ENCODE measurements at places on chromosomes 11 and 22.

DNA sequence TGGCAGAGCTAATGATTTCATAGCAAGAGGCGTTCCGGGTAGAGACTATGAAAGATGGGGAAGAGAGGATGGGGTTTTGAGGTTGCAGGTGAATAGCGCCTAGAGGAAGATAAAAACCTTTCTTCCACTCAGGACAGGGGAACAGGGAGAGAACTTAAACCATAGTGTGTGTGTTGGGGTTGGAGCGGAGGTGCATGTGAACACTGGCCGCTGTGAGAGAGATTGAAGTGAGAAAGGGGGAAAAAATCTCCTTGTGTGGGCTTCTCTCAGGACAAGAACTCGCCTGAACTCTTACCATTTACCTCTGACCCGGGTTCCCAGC, 3.4 kb downstream of the BSX start:
- no peak for DNase-seq

- no peak for DNase-seq
Measured at GRCh38 chr11:9046481-9046880, 42.7 kb upstream of the NRIP3 start.

GRCh38 chr11:72685560-72686480, 11.6 kb upstream of the PDE2A start:
- DNase-seq = no peak

- no peak for DNase-seq
Measured at GRCh38 chr11:3155216-3155615, 9.9 kb downstream of the OSBPL5 start.

DNA sequence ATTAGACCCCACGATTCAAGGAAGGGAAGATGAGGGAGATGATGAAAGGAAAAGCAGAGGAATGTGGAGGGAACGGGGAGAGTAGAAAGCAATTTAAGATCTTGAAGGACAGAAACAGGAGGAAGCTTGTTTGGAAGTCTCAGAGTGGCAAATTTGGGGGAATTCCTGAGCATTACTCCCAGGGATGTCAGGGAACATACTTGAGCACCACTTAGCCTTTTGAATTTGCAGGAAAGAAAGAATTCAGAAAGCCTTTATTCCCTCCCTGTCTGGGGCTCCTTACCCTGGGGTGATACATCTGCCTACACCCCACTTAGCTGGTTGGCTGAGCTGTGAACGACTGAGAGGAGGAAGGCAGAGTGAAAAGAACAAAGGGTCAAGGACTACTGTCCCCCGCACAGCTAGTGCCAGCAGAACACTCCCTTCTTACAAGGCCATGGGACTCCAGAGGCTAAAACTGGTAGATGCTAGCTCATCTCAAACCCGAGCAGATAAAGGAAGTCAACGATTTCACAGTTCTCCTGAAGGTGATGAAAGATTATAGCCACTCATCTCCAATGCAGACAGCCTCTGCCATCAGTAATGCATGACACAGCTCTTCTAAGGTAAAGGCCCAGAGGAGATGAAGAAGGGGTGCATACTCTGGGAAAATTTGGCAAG, 84.0 kb upstream of the AKIP1 start:
- DNase-seq = no peak

GRCh38 chr11:116371146-116371545, 401.6 kb downstream of the BUD13 start:
- no peak for DNase-seq

DNA sequence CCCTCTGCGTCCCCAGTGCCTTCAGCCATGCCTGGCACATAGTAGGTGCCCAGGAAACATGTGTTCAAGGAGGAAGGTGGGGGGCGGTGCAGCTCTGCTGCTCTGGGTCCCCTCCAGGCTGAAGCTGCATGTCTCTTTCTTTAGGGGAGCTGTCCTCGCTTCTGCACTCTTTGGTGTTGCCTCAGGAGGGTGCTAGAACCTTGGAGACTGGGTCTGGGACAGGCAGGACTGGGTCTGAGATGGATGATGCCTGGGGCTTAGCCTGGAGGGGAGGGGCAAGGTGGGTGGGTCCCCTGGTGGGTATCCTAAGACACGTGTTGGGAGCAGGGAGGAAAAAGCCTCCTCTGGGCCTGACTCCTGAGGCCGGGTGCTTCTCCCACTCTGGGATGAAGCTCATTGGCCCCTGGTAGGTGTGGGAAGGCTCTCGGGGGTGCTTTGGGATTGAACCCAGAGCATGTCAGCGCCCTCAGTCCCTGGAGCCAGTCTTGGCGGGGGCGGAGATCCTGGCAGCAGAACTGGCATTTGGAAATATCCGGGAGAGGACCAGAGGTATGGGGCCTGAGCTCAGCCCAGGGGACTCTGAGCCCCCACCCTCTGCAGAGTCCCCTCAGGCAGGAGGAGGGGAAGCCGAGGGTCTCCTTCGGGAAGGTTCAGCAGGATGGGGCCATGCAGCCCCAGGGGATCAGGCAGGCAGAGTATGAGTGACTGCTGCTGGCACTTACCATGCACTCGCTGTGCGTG, 6.7 kb upstream of the GSTP1 start:
- no peak for DNase-seq

DNA sequence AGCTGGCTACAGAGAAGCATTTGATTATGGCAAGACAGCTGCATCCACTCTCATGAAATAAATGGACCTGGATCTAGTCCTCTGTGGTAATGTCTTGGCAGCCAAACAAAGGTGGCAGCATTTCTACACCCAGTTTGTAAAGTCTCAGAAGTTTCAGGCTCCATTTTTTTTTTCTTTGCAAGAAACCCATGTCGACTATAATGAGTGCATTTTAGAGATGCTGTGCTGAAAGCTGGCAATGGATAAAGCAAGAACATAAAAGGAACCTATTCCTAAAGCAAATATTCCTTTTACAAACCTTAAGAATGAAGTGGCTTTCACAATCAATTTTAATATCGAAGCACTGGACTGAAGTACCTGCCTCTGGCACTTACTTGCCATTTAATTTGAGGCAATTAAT, 33.5 kb downstream of the THAP12 start:
- DNase-seq = no peak

GRCh38 chr11:132373405-132374143, 1003.2 kb downstream of the NTM start:
- no peak for DNase-seq

GRCh38 chr11:34633640-34633989, 12.7 kb downstream of the EHF start:
- DNase-seq = no peak

- no peak for DNase-seq
Measured at GRCh38 chr11:67271541-67272284, 5.4 kb downstream of the GRK2 start.

- DNase-seq = no peak
Measured at GRCh38 chr22:22075382-22076163, 93.0 kb upstream of the TOP3B start.

DNA sequence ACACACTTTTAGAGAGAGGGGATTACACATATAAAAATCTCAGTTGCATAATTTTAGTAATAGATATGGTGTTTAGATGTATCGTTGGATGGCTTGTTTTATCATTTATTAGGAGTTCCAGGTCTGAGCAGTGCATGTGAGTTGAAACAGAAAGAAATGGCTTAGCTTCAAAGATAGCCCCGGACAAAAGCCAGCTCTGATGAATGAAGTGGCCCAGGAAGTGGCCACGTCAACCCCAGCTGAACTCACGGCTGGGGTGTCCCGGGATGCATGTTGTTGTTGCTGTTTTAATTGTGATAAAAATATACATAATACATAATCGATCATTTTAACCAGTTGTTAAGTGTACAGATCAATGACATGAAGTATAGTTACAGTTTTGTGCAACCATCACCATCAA, 1513.6 kb downstream of the BRD1 start:
- DNase-seq = no peak

DNA sequence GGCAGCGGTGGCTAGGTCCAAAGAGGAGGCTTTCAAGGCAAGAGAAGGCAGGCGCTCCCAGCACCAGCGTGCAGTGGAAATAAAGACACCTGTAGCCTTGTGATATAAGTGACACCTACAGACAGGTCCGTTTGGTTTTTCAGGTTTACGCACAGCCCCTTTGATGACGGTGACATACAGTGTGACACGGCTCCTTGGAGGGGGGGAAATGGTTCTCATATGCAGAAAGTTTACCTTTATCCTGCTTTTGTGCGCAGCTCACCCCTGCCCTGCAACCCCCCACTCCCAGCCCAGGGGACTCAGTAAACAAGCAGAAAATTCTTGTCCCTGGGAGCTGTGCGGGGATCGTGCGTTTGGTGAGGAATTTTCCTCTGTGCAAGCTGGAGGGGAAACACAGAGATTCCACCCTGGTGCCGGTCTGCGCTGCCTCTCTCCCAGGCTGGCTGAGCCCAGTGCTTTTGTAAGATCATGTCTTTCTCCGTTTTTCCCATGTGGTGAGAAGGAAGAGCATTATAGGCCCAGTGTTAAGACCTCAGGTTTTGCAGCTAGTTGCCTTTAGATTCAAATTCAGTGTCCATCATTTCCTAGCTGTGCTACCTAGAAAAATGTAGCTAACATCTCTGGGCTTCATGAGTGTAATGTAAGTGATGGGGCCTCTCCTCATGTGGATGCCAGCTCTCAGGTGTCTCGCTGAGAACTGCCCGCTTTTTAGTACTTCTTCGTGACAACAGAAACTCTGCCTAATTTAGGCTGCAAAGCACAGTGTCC, at the start of gene ELF5:
Gene ELF5, minus strand, starts transcription at position 113 of the 768 bp plus-strand sequence. CDS start 8,045 bp downstream, outside the sequence.
- DNase-seq = no peak

GRCh38 chr11:112748713-112749543, 212.3 kb upstream of the NCAM1 start:
- DNase-seq = no peak

DNA sequence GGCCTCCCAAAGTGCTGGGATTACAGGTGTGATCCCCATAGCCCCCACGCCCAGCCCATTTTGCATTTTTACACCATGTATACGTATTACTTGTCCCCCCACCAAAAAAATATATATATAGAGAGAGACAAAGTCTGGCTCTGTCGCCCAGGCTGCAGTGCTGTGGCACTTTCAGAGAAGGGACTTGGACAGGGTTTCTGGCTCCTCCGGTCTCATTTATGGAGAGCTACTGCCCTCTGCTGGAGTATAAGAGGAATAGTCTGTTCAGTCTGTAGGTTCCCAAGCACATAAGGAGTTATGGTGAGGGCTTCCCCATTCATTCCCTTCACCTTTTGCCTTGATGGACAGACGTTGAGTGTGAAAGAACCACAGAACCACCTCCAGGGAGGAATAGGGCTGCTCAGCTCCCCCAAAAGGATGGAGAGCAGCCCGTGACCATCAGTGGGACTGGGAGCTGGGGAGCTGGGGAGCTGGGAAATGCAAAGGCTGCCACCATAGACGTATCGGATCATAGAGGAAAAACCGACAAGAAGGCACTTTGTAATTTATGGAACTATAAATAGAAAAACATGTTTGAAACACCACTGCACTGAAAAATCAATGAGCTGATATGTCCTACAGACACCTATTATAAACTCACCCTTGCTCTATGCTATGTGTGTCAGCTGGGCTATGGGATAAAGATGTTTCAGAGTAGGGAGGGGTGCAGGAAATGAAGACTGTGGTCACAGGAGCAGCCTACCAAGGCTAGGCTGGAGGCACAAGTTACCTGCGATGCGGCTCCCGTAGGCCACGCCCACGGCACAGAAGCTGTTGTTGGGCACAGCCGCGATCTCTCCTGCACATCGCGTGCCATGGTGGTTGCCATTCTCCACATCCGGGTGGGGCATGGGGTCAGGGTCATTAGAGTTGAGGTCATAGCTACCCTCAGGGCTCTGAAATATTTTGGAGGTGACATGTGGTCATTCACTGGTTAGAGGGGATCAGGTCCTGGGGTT, 5.2 kb downstream of the PCSK7 start:
- peak; percentile 53 for DNase-seq

DNA sequence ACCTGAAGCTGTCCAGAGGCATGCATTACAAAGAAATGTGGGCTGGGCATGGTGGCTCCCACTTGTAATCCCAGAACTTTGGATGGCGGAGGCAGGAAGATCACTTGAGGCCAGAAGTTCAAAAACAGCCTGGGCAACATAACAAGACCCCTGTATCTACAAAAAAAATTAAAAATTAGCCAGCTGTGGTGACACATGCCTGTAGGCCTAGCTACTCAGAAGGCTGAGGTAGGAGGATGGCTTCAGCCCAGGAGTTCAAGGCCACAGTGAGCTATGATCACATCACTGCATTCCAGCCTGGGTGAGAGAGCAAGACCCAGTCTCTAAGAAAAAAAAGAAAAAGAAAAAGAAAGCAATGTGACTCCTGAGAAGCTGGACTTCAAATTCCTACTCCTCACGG, 138.5 kb upstream of the HSD17B12 start:
- no peak for DNase-seq

GRCh38 chr22:43854121-43854785, 8.1 kb downstream of the SULT4A1 start:
- DNase-seq = no peak

DNA sequence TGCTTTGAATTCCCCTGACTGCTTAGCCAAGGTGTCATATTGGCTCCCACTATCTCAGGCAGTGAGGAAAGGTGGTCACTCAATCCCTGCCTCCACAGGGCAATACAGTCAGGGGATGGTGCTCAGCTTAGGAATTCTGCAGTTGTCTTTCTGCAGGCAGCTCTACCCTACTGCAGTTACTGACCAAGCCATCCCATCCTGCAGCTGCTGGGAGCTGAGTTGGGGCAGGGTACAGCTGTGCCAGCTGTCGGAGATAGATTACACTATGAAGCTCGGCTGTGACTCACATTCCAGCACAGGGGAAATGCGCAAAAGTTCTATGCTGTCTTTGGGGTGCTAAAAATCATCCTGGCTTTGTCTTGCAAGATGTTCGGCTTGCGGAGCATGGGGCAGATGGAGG, 4.4 kb upstream of the DAGLA start:
- DNase-seq = no peak

DNA sequence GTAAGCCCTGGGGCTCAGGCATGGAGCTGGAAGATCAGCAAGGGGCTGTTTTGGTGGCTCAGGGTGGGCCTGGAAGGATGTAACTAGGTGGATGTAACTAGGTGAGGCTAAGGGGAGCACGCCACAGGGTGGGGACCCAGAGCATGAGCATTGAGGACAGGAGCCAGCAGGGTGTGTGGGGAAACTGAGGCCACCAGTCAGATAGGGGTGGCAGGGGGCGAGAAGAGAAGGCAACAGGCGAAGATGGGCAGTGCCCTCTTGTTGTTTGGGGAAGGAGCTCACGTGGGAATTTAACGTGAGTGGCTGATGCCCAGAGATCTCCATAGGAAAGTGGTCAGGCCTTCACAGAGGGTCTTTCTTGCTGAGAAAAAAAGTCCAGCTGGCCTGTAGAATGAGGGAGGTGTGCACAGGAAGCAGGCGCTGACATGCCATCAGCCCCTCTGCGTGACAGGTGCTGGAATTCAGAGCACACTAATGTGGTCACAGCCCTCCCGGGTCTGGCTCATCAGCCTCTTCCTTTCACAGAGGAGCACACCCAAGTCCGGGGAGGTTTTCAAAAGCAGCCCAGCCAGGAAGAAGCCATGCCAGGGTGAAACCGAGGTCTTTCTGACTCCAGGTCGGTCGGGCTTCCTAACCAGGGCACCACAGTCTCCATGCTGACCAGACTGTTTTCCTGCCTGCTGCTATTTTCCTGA, 54.6 kb upstream of the PAX6 start:
- DNase-seq = no peak

- no peak for DNase-seq
Measured at GRCh38 chr22:26131589-26132154, 37.6 kb upstream of the SEZ6L start.

All from HFF-Myc (cell line).